Glomerular endothelial cell (primary cell): ENCODE measurements at places on chromosomes 1 and 21. TPM values are rescaled to one million over a fixed set of nuclear protein-coding genes. Genes with fewer than 3 reads are reported as not detected.

KRTAP27-1 gene
- total RNA-seq = not detected in 2 replicates

FOXO6 gene
- total RNA-seq = not detected in 2 replicates

BARHL2 gene
- not detected in 2 replicates for total RNA-seq

SMCP gene
- total RNA-seq = not detected in 2 replicates

SERBP1 gene
- total RNA-seq = 250 and 252 TPM in 2 replicates

SLC35F3 gene
- 0.87 TPM in 1 of 2 replicates, not detected in the other for total RNA-seq

EGLN1 gene
- total RNA-seq = 46.3 and 47.1 TPM in 2 replicates

INSRR gene
- not detected in 2 replicates for total RNA-seq

MYOG gene
- not detected in 2 replicates for total RNA-seq

CNR2 gene
- total RNA-seq = not detected in 2 replicates

CNKSR1 gene
- total RNA-seq = 1.0 TPM in 1 of 2 replicates, not detected in the other

CLCA4 gene
- not detected in 2 replicates for total RNA-seq

USH2A gene
- not detected in 2 replicates for total RNA-seq

CELA3B gene
- total RNA-seq = not detected in 2 replicates

TLCD4 gene
- total RNA-seq = 0.05 TPM in 1 of 2 replicates, not detected in the other

ST6GALNAC5 gene
- total RNA-seq = 0.29 TPM in 1 of 2 replicates, not detected in the other

ZNF593OS gene
- total RNA-seq = not detected in 2 replicates

HMGCS2 gene
- not detected in 2 replicates for total RNA-seq

RERE gene
- 36.2 and 141 TPM in 2 replicates for total RNA-seq

ADCY10 gene
- total RNA-seq = 0.06 TPM in 1 of 2 replicates, not detected in the other

EXOSC10 gene
- total RNA-seq = 68.9 and 89.7 TPM in 2 replicates

HCN3 gene
- 0.19 and 1.3 TPM in 2 replicates for total RNA-seq

CFAP141 gene
- total RNA-seq = not detected in 2 replicates

HES2 gene
- total RNA-seq = 16.1 and 41.8 TPM in 2 replicates

CDK18 gene
- total RNA-seq = 0.18 and 9.7 TPM in 2 replicates

SNAPIN gene
- 41.4 and 56.2 TPM in 2 replicates for total RNA-seq

IFFO2 gene
- 34.4 and 36.6 TPM in 2 replicates for total RNA-seq

LHX8 gene
- not detected in 2 replicates for total RNA-seq

WDR64 gene
- total RNA-seq = not detected in 2 replicates

GBP4 gene
- 27.0 and 38.0 TPM in 2 replicates for total RNA-seq

MTR gene
- 22.2 and 28.4 TPM in 2 replicates for total RNA-seq

TSACC gene
- not detected in 2 replicates for total RNA-seq

ATP1A4 gene
- not detected in 2 replicates for total RNA-seq

PIGP gene
- total RNA-seq = 10.0 and 11.1 TPM in 2 replicates

CD53 gene
- not detected in 2 replicates for total RNA-seq

TSTD1 gene
- total RNA-seq = 0.82 and 7.1 TPM in 2 replicates
